ENCODE measurements at places on chromosomes 13 and 19.

DNA sequence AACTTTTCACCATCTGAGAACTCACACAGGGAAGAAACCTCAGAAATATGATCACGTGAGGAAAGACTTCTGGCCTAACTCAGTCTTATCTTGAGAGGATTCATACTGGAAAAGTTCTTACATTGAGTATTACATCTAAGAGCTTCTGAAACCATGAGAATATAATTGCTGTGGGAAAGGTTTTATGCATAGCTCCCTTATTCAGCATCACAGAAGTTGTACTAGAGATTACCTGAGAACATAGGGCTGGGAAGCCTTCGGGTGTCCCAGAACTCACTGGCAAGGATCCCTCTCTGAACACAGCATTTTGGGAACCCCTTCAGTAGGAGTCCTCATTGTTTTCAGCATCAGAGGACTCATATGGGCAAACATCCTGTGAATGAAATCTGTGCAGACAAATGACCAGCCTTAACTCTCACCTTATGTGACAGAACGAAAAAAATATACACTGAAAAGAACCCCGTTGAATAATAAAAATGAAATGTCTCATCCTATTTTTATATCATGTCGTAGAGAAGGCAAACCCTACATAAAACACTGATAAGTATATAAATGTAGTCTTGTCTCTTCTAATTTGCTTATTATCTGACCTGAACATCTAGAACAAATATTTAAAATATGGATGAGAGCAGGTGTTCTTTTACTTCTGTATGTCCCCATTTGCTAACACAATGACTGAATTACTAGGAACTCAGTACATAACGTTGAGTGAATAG, 14.2 kb downstream of the ZNF274 start:
- no peak for DNase-seq

DNA sequence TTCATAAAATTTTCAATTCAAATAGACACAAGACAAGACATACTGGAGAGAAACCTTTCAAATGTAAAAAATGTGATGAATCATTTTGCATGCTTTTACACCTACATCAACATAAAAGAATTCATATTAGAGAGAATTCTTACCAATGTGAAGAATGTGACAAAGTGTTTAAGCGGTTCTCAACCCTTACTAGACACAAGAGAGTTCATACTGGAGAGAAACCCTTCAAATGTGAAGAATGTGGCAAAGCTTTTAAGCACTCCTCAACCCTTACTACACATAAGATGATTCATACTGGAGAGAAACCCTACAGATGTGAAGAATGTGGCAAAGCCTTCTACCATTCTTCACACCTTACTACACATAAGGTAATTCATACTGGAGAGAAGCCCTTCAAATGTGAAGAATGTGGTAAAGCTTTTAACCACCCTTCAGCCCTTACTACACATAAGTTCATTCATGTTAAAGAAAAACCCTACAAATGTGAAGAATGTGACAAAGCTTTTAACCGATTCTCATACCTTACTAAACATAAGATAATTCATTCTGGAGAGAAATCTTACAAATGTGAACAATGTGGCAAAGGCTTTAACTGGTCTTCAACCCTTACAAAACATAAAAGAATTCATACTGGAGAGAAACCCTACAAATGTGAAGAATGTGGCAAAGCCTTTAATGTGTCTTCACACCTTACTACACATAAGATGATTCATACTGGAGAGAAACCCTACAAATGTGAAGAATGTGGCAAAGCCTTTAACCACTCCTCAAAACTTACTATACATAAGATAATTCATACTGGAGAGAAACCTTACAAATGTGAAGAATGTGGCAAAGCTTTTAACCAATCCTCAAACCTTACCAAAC, 24.6 kb upstream of the ZNF431 start:
- no peak for DNase-seq

- no peak for DNase-seq
These were observed 22.0 kb downstream of the VWA8 start for GRCh38 chr13:41938918-41939317.

GRCh38 chr13:66102864-66103263, 1127.3 kb downstream of the PCDH9 start:
- DNase-seq = no peak

DNA sequence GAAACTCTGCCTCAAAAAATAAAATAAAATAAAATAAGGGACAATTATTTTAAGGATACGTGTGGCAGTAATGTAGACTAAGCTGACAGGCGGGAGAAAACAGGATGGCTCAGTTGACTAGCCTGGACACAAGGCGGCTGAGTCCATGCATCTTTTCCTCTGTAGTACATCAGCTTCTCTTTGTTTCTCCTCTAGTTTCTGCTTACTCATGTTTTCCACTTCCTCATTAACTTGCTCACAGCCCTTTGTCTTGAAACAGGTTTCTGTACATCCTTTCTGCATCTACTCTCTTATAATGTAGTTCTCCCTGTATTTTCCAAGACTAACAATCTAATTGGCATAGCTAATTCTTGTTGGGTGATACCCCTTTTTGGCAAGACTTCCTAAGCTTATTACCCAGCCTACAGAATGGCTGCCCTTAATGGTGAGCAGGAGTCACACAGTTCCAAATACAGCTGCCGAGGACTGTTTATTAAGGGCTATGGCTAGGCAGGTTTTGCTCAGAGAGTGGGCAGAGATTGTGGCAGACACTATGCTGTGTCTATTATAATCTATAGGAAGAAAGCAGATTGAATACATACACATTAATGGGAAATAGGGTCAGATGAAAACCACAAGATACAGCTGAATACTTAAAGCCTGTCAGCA, 58.7 kb upstream of the KLF5 start:
- no peak for DNase-seq

GRCh38 chr19:6045108-6045507, 65.2 kb downstream of the RFX2 start:
- DNase-seq = no peak

DNA sequence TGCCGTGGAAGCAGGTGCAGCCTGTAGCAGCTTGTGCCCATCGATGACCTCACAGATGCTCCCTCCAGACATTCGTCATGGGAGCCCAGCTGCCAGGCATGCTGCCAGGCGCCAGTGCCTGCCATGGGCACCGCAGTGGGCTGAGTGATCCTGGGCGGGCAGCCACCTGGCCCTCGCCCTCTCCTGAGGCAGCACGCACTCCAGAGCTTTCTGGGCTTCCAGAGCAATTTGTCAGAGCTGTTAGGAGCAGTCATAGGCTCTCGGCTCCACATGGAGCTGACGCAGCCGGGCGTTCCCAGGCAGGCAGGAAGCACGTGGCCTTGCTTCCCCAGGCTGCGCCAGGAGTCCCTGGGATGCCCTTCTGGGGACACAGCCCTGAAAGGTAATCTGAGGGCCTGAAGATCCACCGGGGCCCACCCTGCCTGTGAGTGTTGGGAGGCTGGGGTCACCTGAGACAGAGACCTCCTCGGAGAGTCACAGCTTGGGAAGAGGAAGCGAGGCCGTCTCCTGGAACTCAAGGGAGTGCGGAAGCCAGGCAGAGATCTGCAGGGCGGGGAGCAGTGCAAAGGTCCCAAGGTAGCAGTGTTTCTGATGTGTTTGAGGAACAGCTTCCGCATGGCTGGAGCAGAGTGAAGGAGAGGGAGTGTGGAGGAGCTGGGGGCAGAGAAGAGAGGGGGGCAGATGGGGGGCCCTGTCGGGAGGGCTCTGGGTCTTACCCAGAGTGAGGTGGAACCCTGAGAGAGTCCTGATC, 50.6 kb downstream of the DPF1 start:
- DNase-seq = no peak

GRCh38 chr19:36773223-36773579, 594 bp upstream of the ZNF850 start:
- DNase-seq = no peak

- DNase-seq = no peak
These were observed 5.2 kb downstream of the MIER2 start for GRCh38 chr19:339262-339887.

DNA sequence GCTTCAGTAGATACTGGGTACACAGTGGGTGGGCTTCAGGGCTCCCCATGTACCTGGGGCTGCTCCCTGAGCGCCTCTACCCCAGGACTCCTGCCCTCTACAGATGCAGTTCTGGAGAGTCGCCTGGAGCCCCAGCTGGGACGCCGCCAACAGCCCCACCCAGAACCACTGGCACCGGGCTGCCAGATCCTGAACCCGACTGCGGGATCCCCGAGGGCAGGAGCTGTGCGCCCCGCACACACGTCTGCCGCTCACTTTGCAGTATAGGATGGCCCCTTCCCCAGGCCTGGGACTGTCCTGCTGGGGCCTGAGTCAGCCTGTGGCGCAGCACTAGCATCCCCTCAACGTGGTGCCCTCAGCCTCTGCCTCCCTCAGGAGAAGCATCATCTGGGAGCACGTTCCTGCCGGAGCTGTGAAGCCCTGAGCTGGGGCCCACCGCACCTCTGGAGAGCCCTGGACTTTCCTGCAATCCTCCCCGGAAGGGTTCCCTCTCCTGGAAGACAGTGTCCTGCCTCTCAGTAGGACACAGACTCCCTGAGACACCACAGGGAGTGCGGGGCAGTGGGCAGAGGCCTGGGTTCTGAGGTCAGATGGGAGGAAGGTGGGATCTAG, 3.7 kb downstream of the REXO1 start:
- no peak for DNase-seq

- DNase-seq = no peak
These were observed 34.1 kb downstream of the NOTCH3 start for GRCh38 chr19:15166700-15167099.

DNA sequence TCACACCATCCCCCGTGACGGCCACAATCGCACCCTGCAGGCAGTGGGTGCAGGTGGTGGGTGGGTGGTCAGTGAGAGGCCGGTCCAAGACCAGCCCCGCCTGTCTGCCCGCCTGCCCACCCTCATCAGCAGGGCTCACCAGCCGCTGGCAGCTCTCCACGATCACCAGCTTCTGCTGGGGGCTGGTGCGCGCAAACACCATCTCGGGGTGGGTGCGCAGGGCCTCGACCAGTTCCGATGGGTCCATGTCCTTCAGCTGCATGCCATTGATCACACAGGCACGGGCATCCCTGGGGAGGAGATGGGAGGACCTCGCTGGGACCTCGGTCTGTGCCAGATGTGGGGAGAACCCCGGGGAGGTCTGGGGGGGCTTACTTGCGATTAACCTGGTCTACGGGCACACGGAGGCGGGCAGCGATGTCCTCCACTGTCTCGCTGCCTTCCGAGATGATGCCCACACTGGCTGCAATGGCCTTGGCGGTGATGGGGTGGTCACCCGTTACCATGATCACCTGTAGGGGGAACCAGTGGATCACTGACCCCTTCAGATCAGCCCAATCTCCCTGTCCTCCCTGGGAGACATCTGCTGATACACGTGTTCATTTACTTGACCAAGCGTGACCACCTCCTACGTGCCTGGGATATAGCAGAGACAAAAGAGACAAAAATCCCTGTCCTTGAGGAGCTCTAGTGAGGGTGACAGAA, 8.0 kb downstream of the ATP4A start:
- no peak for DNase-seq

DNA sequence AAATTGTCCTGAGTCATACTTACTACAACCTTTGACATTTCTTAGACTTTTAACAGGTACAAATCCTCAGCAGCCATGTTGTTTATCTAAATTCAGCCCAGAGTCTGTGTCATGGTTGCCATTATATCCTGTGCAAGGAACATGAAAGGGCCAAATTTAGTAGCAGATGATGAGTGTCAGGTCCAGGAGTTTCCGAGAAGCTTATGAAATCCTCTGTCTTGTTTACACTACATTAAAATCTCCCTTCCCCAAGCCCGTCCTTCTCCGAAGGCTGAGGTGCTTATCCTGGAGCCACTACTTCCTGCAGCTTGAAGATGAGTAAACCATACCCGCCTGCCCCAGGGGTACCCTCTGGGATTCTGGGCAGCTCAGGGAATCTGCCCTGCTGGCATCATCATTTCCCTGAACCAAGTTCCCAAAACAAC, 102.6 kb upstream of the SERP2 start:
- no peak for DNase-seq

- no peak for DNase-seq
These were observed 19.2 kb downstream of the DNM2 start for GRCh38 chr19:10736916-10737551.

DNA sequence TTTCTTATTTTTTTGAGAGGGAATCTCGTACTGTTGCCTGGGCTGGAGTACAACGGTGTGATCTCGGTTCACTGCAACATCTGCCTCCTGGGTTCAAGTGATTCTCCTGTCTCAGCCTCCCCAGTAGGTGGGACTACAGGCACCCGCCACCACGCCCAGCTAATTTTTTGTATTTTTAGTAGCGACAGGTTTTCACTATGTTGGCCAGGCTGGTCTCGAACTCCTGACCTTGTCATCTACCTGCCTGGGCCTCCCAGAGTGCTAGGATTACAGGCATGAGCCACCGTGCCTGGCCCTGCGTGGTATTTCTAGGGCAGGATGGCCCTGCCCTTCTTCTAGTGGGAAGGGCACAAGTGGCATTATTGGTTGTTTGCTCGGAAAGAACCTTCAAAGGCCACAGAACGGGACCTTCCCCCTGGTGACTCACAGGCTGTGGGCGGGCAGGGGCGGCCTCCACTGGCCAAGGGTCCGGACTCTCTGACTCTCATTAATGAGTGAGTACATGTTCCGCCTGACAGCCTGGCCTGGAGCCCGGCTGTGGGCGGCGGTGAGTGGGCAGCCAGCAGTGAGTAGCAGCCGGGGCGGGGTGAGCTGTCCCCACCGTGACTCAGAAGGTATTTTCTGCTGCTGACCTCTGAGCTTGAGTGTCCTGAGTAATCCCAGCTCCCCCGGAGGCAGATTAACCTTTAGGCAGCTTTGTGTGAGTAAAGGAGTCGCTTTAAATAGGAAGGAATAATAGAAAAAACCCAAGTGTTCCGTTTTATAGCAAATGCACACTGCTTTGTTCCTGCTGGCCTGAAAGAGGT, 5.1 kb downstream of the DOT1L start:
- peak; percentile 79 for DNase-seq

DNA sequence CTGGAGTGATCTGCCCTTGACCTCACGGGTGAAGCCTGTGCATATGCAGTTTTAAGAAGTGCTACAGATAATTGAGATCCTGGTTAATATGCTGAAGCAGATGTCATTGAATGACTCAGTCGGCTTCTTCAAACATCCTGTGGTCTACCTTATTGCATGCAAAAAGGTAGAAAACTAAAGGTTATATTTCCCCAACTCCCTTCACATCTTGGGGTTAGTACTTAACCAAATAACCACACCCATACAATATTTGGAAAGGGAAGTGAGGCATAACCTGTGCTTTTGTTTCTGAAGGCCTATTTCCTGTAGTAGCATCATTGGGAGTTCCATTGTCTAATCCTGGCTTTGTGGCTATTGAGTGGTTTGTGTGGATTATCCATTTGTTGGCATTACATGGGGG, 58.3 kb downstream of the RAP2A start:
- no peak for DNase-seq

DNA sequence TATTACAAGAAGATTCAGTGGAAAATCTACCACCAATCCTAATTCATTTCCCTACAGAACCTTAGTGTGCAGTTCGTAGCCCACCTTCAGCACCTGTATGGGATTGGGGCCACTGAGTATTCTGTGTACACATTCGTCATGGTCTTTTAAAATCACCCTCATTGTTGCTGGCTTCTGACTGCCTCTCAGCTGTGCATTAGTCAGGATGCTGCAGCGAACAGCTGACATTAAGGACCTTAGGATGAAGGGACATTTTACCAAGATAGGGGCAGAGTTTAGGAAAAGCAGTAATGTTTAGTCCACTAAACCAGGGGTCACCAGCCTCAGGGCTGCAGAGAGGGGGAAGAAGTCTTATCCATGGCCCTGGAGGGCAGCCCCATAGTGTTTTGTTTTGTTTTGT, 176.5 kb downstream of the COL4A1 start:
- DNase-seq = no peak

Data from activated CD8-positive, alpha-beta memory T cell treated with anti-CD3 and anti-CD28 coated beads for 4 hours (primary cell).